Sciatic nerve (tissue), 2 donors: ENCODE measurements at places on chromosomes 2 and 18. TPM values are rescaled to one million over a fixed set of nuclear protein-coding genes. Genes with fewer than 3 reads are reported as not detected.

DNA sequence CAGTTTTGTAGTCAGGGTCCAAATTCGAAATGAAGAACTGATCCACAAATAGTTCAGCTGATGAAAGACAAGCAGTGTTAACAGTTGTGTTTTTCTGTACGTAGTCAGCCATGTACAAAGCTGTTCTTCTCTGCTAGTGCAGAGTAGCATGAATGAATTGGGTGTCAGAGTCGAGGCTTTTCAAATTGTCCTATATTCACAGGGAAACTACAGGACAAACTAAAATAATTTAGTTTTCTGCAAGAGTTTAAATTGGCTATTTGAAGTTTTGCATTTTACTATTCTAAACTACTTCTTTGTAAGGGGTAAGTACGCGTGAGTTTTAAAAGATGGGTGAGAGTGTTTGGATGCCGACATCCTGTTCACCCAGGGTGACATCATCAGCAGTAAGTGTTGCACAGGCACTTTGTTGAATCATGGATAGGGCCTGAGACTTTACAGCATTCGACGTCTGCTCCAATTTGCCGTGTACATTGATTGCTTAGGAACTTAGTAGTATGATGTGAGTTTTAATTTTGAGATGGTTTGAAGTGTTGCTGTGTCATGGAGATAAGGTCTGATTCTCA, 147.2 kb upstream of the NFATC1 start:
- no peak for DNase-seq

The LAMA1 gene
- total RNA-seq: 2.0 TPM

GRCh38 chr2:79950526-79950925, 354.0 kb downstream of the LRRTM1 start:
- no peak for DNase-seq

- no peak for DNase-seq
Measured at GRCh38 chr2:197045115-197045514, 118.6 kb upstream of the PGAP1 start.

The UGT1A5 gene
- not detected for total RNA-seq

GRCh38 chr2:143545949-143546255, 416.7 kb downstream of the ARHGAP15 start:
- no peak for DNase-seq

GRCh38 chr2:64625299-64626145, 28.2 kb downstream of the SERTAD2 start:
- DNase-seq: no peak

DNA sequence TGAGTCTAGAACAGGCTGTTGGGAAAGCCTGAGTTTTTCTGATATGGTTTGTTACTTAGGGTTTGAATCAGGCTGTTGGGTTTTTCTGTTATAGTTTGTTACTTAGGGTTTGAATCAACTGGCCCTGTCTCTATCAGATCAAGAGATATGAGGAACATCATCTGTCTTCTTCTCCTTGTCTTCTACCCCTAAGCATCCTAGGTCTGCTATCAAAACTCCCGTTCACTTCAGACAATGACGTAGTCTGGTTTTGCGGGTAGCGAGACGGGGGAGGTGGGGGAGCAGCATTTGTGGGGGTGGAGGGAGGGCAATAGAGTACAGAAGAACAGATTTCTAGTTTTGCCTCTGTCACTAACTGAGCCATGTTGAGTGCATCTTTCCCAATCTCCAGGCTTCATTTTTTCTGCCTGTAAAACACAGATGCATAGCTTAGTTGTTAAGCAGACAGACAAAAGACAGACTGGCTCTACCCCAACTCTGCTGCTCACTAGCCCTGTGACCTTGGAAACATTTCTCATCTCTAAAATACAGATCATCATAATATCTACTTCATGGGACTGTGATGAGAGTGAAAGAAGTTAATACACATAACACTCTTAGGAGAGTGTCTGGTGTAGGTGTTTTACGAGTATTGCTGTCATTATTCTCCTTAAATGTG, 9.1 kb downstream of the TNP1 start:
- no peak for DNase-seq

GRCh38 chr18:2839202-2839601, 7.6 kb upstream of the EMILIN2 start:
- DNase-seq: no peak

The NOSTRIN gene
- total RNA-seq: 36.2 TPM

GRCh38 chr2:71303849-71304248, 27.7 kb upstream of the ZNF638 start:
- DNase-seq: no peak

DNA sequence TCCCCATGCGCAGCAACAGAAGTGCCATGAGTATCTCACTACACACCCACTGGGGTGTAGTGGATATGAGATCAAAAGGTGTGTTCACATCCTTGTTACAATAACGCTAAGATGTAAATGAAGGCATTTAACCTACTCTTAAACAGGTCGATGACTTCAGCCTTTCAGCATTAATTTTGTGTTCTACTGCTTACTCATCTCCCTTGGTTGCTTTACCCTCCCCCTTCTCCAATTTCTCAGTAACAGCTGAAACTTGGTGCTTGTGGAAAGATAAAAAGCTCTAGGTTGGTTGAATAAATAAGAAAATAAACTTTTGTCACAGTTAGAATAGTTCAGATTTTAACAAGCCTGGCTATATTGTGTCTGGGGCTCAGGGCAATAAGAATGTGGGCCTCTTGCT, 147.5 kb upstream of the SESTD1 start:
- DNase-seq: no peak

- DNase-seq: no peak
Measured at GRCh38 chr2:181546086-181546485, 88.9 kb downstream of the ITGA4 start.

- DNase-seq: no peak
Measured at GRCh38 chr2:242098034-242098433, 228.5 kb downstream of the RTP5 start.

- no peak for DNase-seq
Measured at GRCh38 chr2:224448236-224448635, 46.3 kb upstream of the FAM124B start.

The MAL gene
- total RNA-seq: 241 TPM

The ATP8B1 gene
- total RNA-seq: 10.5 TPM

- no peak for DNase-seq
Measured at GRCh38 chr2:128710729-128711128, 392.1 kb upstream of the HS6ST1 start.

- DNase-seq: no peak
Measured at GRCh38 chr2:64063924-64064331, 44.7 kb upstream of the VPS54 start.

GRCh38 chr2:165115258-165115657, 88.6 kb downstream of the SCN3A start:
- no peak for DNase-seq

DNA sequence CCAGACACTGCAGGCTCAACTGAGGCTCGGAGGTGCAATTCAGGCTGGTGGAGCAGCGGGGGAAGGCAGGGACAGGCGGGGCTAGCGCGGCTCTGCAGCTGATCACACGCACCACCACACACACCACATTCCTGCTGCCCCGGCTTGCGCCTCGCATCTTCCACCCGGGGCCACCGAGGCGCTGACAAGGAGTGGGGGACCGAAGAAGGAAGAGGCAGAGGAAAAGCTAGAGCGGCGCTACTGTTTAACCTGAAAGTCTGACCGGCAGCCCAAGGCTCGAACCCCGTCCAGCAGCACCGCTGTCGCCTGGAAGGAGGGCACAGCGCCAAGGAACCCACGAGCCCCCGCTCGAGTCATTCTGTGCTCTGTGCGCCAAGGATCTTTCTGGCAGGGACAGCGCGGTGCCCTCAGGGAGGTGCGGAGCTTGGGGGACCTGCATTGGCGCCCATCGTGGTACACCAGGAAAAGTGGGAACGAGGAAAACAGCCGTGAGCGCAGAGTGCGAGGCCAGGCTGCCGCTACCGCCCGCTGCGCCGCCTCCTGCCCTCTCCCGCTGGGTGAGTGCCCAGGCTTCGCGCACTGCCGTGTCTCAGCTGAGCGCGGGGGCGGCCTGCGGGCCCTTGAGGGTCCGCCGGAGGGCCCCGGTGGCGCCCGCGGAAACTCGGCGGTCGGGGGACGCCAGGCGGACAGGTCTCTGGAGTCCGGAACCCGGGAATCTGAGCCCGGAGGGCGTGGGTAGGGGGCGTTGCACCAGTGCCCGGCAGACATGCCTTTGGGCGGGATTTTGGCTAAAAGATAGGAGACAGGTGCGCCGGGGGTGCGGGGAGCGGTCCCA, 860 bp upstream of the KCNJ3 start:
- DNase-seq: no peak

The ABCG8 gene
- not detected for total RNA-seq

GRCh38 chr2:181895818-181896217, 4.3 kb downstream of the ITPRID2 start:
- no peak for DNase-seq

DNA sequence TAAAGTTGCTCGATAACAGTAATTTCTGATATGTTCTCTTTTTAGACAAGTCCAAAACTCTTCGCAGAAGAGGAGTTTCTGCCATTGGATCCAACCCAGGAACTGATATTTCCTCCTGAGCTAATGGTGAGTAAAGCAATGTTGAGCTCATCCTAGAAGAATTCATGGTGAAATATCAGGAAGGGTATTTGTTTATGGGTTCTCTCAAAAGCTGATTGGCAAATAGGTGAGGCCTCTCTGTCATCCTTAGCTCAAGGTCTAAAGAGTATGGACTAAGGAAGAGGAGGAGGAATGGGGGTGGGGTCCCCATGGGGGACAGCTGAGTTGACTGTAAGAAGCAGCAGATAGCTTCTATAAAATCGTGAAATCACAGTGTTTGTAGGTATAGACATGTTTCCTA, 18.2 kb downstream of the AOX1 start:
- DNase-seq: no peak

- DNase-seq: no peak
Measured at GRCh38 chr2:65033178-65033577, 23.0 kb upstream of the CEP68 start.
